ENCODE measurements at places on chromosomes 5 and 9. TPM values are rescaled to one million over a fixed set of nuclear protein-coding genes. Genes with fewer than 3 reads are reported as not detected.

- no peak for DNase-seq
Measured at GRCh38 chr9:122236681-122237080, 7.9 kb upstream of the LHX6 start.

- no peak for DNase-seq
Measured at GRCh38 chr5:164054461-164054860, 549.0 kb downstream of the MAT2B start.

GRCh38 chr9:119841016-119841415, 471.8 kb upstream of the BRINP1 start:
- DNase-seq: no peak

The SH3GLB2 gene
- 92.3 TPM for total RNA-seq

The SERF1A gene
- total RNA-seq: 16.2 TPM

Measured in esophagus muscularis mucosa (tissue), 4 donors.